ENCODE measurements at places on chromosomes 5 and 9.

DNA sequence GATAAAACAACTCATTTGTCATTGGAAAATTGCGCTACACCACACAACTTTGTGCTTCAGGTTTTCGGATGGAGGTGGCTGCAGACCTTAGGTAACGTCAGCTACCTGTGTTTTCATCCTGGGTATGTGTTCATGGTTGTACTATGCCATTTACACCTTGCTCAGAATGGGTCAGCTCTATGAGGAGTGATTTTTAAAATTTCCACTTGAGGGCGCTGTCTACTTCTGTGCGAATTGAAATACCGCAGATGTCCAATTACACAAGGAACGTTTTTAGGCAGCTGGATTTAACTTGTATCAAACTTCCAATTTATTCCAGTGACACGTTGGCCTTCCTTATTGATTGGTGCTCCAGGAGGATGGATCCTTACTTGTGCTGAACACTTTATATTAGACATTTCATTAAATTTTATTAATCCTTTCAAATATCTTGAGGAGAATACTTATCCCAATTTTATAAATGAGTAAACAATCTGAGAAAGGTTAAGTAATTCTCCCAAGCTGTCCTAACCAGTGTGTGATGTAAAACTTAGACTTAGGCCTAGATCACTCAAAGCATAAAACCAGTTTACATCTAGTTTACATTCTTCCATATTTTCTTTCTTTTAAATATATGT, 23.4 kb downstream of the DMRTA1 start:
- H3K27ac ChIP-seq, result no peak overlapping the region
- no peak for DNase-seq

DNA sequence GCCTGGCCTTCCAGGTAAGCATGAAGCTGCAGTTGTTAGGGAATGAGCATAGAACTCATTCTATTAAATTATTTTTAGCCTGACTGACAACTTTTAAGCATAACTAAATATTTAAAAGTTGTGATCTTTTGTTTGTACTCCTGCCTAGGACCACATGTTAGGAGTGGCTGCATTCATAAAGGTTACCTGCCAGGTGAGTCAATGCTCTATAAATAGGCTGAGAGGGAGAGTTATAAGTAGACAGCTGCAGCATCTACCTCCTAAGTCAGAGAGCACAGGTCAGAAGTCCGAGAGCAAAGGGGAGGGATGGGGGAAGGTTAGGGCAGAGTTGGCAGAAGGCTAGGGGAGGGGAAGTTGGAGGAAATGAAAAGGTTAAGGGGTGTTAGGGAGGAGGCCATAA, 292.4 kb upstream of the TLE4 start:
- no peak for DNase-seq
- H3K36me3 ChIP-seq, result no peaks in the 10 kb centered on the region
- H3K27ac ChIP-seq, result no peak overlapping the region

- H3K27ac ChIP-seq, result no peak within 1 kb of the TSS
- peaks cover 4% of the 10 kb centered on the region for H3K36me3 ChIP-seq
- peaks cover 28% of the 10 kb centered on the region for H3K4me1 ChIP-seq
- DNase-seq, result no peak
Measured at GRCh38 chr5:173327948-173328843, at the start of gene STC2. Gene STC2 (minus strand): TSS chr5:173328414. CDS start chr5:173328193, 221 bp downstream.

DNA sequence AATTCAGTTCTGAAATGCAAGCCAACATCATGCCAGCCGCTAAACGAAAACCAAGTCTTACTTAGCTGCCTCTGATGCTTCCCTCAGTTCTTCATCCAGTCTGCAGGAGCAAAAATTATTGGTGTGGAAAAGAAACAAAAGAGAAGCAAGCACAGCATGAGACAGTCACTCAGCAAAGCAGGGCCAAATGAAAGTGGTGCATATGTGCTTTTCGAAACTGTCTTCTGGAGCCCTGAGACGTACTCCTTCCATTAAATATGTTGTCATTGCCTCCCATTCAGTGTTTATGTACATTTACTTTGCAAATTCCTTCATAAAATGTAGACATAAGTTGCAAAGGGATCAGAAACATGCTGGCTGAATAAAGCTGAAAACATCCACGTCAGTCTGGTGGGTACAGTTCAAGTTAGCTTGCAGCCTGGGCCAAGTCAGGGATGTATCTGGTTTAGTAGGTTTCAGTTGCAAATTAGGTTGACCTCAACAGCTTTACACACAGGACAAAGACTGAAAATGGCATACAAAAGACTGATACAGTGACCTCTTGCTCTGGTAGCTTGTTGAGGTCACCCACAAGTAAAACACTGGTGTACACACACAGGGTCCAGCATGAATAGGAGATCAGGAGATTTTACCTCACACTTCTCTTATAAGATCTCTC, 139.7 kb upstream of the PCA3 start:
- DNase-seq, result no peak
- no peaks in the 10 kb centered on the region for H3K36me3 ChIP-seq
- no peak overlapping the region for H3K27ac ChIP-seq

GRCh38 chr9:14312719-14313377, 1.1 kb downstream of the NFIB start:
- peaks cover 24% of the 10 kb centered on the region for H3K4me1 ChIP-seq
- H3K27ac ChIP-seq, result no peak overlapping the region
- H3K36me3 ChIP-seq, result peaks cover 12% of the 10 kb centered on the region
- peak overlapping the region; percentile 90 for H3K4me3 ChIP-seq

GRCh38 chr5:53249529-53250200, 140.1 kb upstream of the MOCS2 start:
- peaks cover 4% of the 10 kb centered on the region for H3K4me1 ChIP-seq
- peaks cover 11% of the 10 kb centered on the region for H3K27me3 ChIP-seq
- no peak overlapping the region for H3K4me3 ChIP-seq
- no peak overlapping the region for H3K27ac ChIP-seq
- H3K36me3 ChIP-seq, result no peaks in the 10 kb centered on the region

DNA sequence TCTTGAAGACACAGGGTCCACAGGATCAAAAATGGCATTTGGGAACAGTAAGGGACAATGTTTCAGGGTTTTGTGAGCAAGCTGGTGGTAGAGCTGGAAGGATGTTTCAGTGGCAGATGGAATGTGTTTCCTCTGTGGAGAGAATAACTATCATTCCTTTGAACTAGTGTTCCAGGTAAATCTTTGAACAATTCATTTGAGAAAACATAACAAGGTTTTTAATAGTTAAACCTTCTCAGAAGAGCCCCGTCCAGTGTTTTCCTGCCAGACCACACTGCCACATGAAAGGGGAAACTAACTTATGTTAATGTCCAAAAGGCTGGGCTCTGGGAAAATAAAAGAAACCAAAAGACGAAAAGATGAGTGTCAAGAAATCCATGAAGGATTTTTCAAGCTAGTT, 207.0 kb upstream of the ZNF462 start:
- H3K4me1 ChIP-seq, result no peaks in the 10 kb centered on the region
- no peak for DNase-seq
- H3K27ac ChIP-seq, result no peak overlapping the region

DNA sequence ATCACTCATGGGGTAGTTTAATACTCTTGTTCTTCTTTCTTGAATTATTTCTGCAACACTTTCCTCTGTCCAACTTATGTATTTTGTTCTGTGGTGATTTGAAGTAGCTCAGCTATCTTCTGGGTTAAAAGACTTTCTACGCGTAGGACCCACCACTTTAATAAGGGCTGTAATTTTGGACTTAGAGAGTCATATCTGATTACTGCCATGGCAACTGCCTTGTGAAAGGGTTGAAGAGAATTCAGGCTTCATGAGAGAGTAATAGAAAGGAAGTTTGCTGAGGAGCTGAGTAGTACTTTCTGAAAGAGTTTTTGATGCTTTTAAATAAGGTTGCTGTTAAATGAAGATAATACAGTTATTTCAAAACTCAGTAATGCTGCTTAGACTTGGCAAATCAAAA, 89.5 kb downstream of the TLE4 start:
- H3K36me3 ChIP-seq, result peaks cover 9% of the 10 kb centered on the region
- H3K27ac ChIP-seq, result peak overlapping the region; percentile 88
- no peak for DNase-seq
- no peak overlapping the region for H3K4me3 ChIP-seq
- no peaks in the 10 kb centered on the region for H3K27me3 ChIP-seq
